RCC 7860 (cell line): ENCODE measurements at places on chromosomes 13 and 19.

- no peak for DNase-seq
Observed at GRCh38 chr19:46374536-46375475, 27.9 kb downstream of the PPP5C start.

- no peak for DNase-seq
Observed at GRCh38 chr13:100394005-100394695, 194.4 kb downstream of the GGACT start.

GRCh38 chr13:19861762-19862161 lies 1.7 kb downstream of the ZMYM5 start:
- DNase-seq: no peak

DNA sequence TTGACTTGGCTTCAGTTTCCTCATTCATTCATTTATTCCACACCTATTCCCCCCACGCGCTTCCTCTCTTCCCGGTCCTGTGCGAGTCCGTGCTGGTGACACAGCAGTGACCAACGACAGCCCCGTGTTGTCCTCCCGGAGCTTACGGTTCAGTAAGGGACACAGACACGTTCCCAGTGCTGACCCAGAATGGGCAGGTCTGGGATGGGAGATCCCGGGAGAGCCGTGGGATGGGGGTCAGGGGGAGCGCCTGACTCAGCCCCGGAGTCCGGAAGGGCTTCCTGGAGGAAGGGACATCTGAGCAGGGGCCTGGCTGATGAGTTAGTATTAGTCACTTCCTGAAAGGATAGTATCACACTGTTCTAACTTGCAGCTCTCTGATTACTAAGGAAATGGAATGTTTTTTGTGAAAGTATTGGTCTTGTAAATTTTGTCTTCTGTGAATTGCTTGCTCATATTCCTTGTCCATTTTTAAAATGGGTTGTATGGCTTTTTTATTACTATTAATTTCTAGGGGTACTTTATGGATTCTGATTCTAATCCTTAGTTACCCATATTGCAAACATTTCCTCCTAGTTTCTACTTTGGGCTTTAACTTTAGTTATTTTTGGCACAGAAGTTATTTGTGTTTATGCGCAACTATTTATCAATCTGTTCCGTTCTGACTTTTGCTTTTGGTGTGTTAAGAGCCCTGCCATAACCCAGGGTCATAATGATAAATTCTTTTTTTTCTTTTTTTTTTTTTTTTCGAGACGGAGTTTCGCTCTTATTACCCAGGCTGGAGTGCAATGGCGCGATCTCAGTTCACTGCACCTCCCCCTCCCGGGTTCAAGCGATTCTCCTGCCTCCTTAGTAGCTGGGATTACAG lies 708 bp upstream of the ERCC1 start:
- DNase-seq: peak; percentile 89

DNA sequence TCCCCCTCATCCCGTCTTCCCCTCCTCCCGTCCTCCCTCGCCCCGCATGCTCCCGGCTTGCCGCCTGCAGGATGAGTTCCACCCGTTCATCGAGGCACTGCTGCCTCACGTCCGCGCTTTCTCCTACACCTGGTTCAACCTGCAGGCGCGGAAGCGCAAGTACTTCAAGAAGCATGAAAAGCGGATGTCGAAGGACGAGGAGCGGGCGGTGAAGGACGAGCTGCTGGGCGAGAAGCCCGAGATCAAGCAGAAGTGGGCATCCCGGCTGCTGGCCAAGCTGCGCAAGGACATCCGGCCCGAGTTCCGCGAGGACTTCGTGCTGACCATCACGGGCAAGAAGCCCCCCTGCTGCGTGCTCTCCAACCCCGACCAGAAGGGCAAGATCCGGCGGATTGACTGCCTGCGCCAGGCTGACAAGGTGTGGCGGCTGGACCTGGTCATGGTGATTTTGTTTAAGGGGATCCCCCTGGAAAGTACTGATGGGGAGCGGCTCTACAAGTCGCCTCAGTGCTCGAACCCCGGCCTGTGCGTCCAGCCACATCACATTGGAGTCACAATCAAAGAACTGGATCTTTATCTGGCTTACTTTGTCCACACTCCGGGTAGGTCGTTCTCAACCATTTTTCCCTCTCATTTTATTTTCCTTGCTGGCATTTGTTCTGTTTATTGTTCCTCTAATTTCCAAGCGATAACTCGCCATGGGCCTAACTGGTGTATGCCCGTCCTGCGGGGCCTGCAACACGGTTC lies 29.8 kb downstream of the NFIX start:
- DNase-seq: no peak

DNA sequence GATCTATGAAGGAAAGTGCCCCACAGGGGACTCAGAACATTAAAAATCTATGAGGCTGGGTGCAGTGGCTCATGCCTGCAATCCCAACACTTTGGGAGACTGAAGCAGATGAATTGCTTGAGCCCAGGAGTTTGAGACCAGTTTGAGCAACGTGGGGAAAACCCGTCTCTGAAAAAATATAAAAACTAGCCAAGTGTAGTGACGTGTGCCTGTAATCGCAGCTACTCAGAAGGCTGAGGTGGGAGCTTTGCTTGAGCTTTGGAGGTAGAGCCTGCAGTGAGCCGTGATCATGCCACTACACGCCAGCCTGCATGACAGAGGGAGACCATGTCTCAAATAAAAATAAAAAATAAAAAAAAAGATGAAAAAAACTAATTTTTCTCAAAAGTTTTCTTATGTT lies 1070.6 kb downstream of the PCDH9 start:
- no peak for DNase-seq

GRCh38 chr13:99417201-99418102 lies 83.8 kb upstream of the TM9SF2 start:
- no peak for DNase-seq

GRCh38 chr19:57560049-57560491 lies 407 bp upstream of the ZNF550 start:
- no peak for DNase-seq

DNA sequence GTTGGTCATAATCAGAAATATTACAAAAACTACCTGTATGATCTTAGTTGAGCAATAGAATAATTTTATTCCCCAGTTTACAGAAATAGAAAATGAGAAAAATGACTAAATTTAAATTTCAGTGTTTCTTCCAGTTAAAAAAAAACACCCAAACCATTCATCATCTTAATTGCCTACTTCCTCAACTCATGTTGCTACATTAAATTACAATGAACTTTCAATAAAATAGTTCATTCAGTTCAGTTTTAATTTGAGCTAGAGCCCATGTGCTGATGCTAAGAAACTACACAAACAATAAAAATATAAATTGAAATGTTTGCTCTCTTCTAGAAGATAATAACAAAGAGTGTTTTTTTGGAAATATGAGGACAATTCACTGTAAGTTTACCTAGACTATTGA lies 820.4 kb downstream of the SLITRK6 start:
- DNase-seq: no peak

- no peak for DNase-seq
Observed at GRCh38 chr13:91778123-91778522, 379.7 kb downstream of the GPC5 start.

- DNase-seq: peak; percentile 9
Observed at GRCh38 chr13:46288570-46289259, 77.0 kb downstream of the LRRC63 start.

DNA sequence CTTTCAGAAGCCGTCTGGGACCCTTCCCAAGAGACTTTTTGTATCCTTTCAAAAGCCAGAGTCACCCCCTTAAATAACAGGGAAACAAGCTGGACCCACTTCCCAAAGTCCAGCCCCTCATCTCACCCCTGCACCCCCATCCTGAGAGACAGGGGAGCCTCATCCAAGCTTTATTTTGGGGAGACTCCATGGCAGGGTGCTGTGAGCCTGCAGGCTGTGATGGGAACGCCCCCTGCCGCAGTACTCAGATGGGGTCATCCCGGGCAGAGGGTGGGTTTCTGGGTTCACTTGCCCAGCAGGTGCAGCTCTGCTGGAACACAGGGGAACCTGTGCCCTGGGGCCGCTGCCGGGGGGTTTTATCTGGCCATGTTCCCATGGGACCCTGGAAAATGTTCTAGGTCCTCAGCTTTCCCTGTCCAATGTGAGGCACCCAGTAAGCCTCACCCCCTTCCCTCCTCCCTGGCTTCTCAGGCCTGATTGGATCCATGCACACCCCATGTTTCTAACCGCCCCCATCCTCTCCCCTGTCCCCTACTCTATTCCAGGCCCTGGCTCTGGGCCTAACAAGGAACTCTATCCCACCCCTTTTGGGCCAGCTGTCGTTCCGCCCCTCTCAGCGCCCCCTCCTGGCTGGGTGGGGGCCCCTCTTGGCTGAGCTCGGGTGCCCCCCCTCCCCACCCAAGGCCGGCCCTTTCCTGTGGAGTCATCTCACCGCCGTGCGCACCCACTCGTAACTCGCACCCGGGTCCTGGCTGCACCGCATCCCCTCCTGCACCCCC lies 1.0 kb downstream of the HIF3A start:
- no peak for DNase-seq

DNA sequence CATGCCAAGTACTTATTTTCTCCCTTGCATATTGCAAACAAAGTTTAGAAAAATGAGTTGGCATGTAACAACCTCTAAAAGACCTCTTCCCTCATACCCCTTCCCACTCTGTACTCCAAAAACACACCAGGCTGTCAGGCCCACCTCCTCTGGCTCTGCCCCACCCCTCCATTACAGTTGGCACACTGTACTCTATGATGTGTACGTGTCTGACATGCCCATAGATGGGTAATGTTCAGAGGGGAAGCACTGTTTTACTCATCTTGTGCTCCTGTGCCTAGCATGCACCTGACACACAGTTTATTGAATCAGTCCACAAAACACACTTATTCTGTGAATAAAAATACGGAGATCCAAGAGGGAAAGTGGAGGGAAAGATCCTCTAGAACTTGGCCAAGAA lies 45.6 kb downstream of the SERPINE3 start:
- no peak for DNase-seq

- DNase-seq: no peak
Observed at GRCh38 chr13:96871469-96871868, 122.8 kb downstream of the OXGR1 start.

- DNase-seq: peak; percentile 3
Observed at GRCh38 chr13:51331354-51331861, 8.1 kb upstream of the SERPINE3 start.

- peak; percentile 58 for DNase-seq
Observed at GRCh38 chr19:43519436-43520088, 7.4 kb downstream of the ETHE1 start.

GRCh38 chr19:51274049-51274770 lies 23.3 kb downstream of the SIGLECL1 start:
- peak; percentile 87 for DNase-seq

DNA sequence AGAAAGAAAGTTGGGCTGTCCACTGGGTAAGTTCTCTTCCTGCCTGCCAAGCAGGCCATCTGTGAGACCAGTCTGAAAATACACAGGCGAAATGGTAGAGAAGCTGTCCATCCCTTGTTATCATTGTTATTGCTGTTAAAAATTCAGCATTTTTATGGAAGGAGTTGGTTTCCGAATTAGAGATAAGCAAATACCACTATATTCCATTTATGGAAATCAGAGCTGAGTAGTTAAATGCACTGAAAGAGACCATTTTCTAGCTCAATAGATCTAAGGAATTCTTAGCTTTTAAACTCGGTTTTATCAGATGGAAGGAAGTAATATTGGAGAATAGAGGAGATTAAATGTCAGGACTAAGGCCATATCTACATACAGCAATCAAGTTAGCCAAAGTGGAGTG lies 40.7 kb downstream of the MZT1 start:
- no peak for DNase-seq

DNA sequence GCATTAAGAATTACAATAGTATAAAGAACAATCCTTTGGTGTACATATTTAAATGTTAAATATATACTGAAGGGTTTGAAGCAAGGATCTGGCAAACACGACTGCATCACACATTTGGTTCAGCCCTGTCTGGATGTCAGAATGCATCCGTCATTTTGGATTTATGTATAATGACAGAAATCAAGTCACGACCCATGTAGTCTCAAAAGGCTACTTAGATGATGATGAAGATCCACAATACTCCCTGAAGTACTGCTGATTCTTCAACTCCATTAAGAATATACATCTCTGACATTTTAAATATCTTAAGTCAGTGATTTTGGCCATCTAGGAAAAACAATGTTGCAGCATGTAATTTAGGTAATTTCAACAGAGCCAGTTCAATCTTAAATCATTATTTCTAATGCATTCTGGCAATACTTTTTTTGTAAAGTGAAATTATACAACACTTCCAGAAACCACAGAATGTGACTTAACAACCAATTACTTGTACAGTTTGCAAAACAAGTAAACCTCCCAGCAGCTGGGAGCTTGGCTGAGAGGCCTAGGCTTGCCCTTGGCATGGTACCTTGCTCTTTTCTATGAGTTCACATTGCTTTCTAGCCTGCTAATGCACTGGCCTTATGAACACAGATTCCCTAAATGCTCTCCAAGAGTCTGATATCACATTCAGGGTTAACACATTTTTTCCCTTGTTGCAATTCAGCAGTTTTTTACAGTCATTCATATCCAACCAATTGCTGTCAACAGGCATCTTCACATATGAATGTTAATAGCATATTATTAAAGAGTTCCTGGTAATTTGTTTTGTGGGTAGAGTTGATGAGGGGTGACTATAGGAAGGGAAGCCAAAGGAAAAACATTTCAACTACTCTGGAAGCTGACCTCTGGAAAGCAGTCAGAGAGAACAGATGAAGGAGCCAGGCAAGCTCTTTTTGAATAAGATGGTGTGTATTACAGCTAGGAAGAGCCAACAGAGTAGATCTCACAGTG lies 175.2 kb downstream of the ENOX1 start:
- no peak for DNase-seq

- no peak for DNase-seq
Observed at GRCh38 chr13:96615252-96615651, 379.0 kb downstream of the OXGR1 start.

GRCh38 chr13:65028101-65028500 lies 2202.0 kb downstream of the PCDH9 start:
- DNase-seq: no peak
